ENCODE measurements at places on chromosomes 4 and X. TPM values are rescaled to one million over a fixed set of nuclear protein-coding genes. Genes with fewer than 3 reads are reported as not detected.

GABRE gene
- 1.3 TPM for total RNA-seq

SPANXD gene
- total RNA-seq: not detected

NDNF gene
- total RNA-seq: 0.50 TPM

MAGEA12 gene
- total RNA-seq: not detected

DCHS2 gene
- total RNA-seq: not detected

USP51 gene
- 1.9 TPM for total RNA-seq

SAGE1 gene
- not detected for total RNA-seq

CXorf65 gene
- not detected for total RNA-seq

OR13H1 gene
- not detected for total RNA-seq

VSIG4 gene
- not detected for total RNA-seq

NSUN7 gene
- total RNA-seq: not detected

CENPVL1 gene
- total RNA-seq: not detected

PSAPL1 gene
- total RNA-seq: not detected

ZDHHC15 gene
- under 0.01 TPM for total RNA-seq

KLKB1 gene
- not detected for total RNA-seq

PABPC1L2B gene
- not detected for total RNA-seq

MAGED4B gene
- total RNA-seq: 44.5 TPM

PDCL2 gene
- not detected for total RNA-seq

ADH1B gene
- total RNA-seq: 281 TPM

GAGE1 gene
- total RNA-seq: not detected

TKTL2 gene
- total RNA-seq: not detected

SPANXB1 gene
- not detected for total RNA-seq

RAB28 gene
- 10.6 TPM for total RNA-seq

MAGEC2 gene
- total RNA-seq: not detected
